ENCODE measurements at places on chromosomes 1 and 21.

- DNase-seq: no peak
These were observed 23.8 kb downstream of the PTPRF start for GRCh38 chr1:43554444-43554992.

- DNase-seq: no peak
These were observed 162.9 kb upstream of the C1orf174 start for GRCh38 chr1:4062992-4063391.

DNA sequence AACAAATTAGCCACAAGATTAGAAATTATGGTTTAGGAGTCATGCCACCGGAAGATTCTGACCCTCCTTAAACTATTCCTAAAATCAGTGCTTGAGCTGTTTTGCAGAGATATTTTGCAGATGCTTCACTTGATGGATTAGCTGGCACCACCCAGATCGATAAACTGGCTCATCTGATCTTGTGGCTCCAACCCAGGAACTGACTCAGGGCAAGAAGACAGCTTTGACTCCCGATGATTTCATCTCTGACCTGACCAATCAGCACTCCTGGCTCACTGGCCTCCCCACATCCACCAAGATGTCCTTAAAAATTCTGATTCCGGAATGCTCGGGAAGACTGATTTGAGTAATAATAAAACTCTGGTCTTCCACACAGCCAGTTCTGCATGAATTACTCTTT lies 221.6 kb downstream of the RHOU start:
- no peak for DNase-seq

- no peak for DNase-seq
These were observed 61.4 kb downstream of the TMEM200B start for GRCh38 chr1:29062157-29062942.

- DNase-seq: no peak
These were observed 1.8 kb upstream of the TBX15 start for GRCh38 chr1:118989878-118990378.

Measured in NCI-H1105 (cell line).